ENCODE measurements at places on chromosomes 2 and 18.

GRCh38 chr2:18501156-18501555 is 59.3 kb downstream of the RDH14 start:
- DNase-seq: no peak

DNA sequence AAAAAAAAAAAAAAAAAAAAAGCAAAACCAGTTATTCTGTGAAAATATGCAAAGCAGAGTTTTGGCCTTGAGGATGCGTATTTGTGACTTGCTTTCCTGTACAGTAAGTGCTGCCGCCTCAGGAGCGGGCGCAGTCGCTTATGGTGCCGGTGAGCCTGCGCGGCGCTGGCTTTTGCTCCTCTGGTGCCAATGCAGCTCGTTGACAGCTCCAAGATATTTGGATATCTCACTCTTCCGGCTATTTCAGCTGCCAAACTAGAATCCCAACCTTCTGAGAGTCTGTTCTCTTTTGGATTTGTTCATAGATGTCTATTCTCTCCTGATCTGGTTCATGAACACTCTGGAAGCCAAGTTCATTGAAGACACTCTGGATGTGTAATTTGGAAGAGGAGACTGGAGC is 184.1 kb downstream of the AGAP1 start:
- DNase-seq: no peak

- no peak for DNase-seq
Measured at GRCh38 chr2:148794558-148794957, 80.5 kb upstream of the KIF5C start.

GRCh38 chr2:6828299-6828584 is 37.5 kb downstream of the CMPK2 start:
- DNase-seq: no peak

- no peak for DNase-seq
Measured at GRCh38 chr2:6966446-6966940, 49.3 kb downstream of the RNF144A start.

Data from cortex of kidney (tissue), 1 donor.